ENCODE measurements at places on chromosomes 6 and 20.

GRCh38 chr20:8757146-8757545, 311.7 kb upstream of the PLCB4 start:
- no peak for DNase-seq

- DNase-seq: no peak
Observed at GRCh38 chr6:49730251-49730650, 13.9 kb downstream of the CRISP3 start.

DNA sequence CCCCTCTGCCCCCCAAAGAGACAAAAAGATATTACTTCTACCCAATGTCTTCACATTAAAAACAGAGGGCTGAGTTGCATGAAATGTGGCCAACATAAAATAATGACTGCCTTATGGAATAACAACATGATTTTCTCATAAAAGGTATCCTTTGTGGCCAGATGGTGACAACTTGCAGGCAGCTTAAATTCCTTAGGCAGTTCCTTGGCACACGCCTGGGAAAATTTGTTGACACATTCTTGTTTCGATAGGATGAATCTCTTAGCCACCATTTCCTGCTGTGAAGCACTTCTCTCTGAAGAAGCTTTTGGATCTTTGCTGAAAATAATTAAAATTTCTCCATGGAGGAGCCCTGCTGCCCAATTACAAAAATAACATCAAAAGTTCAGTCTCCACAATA, 109.0 kb upstream of the COL21A1 start:
- no peak for DNase-seq

GRCh38 chr6:108942556-108943492, 94.6 kb downstream of the ARMC2 start:
- peak; percentile 18 for DNase-seq

Measured in activated naive CD4-positive, alpha-beta T cell treated with anti-CD3 and anti-CD28 coated beads, Interleukin-2, amount 50 U/mL, for 72 hours (primary cell).